T-helper 2 cell (primary cell): ENCODE measurements at places on chromosomes 16 and 17.

- no peak for DNase-seq
Observed at GRCh38 chr16:55257966-55258613, 65.9 kb upstream of the IRX6 start.

- DNase-seq: no peak
Observed at GRCh38 chr17:65389426-65389825, 172.0 kb downstream of the AXIN2 start.

DNA sequence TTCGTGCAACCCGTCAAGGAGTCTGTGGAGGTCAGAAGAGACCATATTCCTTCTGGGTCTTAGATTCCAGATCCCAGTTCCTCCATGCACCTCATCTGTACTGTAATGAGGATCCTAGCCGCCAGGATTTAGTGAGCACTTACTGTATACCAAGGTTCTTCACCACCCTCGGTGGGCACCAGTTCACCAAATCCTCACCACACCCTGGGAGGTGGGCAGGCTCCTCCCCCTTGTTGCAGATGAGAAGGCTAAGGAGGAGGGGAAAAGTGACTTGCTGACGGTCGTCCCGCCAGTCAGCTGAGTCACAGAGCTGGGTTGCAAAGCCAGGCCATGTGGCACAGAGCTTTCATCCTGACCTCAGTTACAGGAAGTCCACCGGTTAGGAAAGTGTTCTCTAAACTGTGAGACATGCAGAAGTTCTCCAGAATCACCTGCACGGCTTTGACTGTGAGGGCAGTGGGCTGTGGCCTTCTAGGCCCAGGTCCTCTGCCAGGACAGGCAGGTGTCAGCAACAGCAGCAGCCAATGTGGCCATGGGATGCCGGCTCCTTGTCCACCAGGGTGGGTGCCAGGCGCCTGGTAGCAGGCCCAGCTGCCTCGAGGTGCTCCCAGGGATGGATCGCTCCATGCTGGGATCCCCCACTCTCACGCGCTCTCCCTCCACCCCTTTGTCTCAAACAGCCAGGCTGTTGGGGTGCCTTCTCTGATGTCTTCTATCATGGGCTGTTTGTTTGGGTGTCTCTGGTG is 240.3 kb upstream of the GSE1 start:
- DNase-seq: peak; percentile 9

DNA sequence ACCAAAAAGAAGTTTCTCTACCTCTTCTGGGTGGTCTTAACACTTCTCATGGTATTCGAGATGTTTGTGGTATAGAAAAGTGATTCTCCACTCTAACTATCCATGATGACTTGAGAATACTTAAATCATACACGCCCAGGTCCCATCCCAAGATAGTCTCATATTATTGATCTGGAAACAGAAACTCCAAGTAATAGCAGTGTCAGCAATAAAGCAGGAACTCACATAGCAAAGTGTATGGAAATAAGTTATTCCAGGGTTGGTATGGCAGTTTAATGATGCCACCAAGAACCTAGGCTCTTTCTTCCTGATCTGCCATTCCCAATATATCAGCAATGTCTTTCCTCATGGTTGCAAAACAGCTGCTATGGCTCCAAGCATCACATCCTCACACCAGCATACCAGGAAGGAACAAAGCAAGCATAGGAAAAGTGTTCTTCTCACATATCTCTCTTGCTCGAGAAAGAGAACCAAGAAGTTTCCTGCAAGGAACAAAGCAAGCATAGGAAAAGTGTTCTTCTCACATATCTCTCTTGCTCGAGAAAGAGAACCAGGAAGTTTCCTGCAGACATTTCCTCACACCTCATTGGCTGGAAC is 23.6 kb upstream of the TOX3 start:
- DNase-seq: no peak

DNA sequence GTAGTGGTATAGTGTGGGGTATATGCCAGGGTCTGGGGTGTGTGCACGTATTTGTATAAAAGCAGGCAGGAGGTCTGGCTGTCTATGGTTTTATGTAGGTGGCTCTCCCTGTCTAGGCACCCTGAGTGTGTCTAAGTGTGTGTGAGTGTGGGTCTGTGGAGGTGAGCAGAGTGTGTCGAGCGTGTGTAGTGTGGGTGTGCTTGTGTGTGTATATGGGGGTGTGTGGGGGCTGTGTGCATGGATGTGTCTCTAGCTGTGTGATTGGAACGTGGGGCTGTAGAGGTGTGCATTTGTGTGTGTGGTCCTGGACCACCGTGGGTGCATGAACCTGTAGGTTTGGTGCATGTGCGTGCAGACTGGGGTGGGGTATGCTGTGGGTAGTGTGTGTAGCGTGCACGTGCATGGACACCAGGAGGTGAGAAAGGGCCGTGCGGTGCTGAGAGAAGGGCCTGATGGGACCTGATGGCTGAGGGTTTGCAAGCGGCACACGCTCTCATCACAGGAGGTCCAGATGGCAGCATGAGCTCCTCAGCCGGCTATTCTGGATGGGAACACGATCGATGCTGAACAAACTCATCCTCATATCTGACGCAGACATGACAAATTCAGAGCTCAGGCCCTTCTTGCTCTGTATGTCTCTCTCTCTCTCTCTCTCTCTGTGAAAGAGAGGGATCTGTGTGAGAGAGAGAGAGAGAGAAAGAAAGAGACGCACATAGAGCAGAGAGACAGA is 27.7 kb downstream of the SPACA3 start:
- no peak for DNase-seq

- DNase-seq: no peak
Observed at GRCh38 chr17:72387487-72387886, 266.7 kb downstream of the SOX9 start.

GRCh38 chr17:51250314-51250840 is 9.5 kb downstream of the MBTD1 start:
- DNase-seq: no peak

DNA sequence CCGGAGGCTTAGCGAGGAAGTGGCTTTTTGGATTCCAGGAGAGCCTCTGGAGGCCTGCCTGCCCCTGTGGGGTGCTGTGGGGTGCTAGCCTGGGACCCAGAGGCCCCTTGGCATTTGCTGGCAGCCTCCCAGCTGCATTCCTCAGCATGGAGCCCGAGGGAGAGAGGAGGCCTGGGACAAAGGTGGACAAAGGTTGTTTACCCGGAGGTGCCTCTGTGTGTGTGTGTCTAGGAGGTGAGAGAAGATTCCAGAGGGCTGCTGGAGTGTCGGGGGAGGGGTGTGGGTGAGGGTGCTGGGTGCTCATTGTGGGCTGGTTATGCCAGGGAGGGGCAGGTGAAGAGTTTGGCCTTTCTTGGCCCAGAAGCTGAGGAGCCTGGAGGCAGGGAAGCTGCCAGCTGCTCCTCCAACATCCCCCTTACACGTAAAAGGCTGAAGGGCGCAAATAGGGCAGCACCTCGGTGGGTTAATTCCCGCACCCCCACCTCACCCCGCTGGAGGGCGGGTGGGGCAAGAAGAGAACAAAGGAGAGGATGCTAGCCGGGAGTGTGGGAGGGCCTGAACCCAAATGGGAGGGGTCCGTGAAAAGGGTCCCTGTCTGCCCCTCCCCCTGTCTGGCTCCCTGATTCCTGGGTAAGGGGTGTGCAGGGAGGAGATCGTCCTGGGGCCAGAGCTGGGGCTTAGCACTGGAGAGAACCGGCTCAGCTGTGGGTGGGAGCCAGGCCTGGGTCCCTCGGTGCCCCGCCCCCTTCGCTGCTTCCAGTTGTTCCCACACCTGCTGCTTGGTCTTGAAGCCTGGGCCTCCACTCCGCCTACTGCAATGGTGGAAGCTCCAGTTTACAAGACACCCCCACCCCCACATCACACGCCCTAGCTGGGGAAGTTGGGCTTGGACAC is 9.9 kb downstream of the HEXIM2 start:
- no peak for DNase-seq

DNA sequence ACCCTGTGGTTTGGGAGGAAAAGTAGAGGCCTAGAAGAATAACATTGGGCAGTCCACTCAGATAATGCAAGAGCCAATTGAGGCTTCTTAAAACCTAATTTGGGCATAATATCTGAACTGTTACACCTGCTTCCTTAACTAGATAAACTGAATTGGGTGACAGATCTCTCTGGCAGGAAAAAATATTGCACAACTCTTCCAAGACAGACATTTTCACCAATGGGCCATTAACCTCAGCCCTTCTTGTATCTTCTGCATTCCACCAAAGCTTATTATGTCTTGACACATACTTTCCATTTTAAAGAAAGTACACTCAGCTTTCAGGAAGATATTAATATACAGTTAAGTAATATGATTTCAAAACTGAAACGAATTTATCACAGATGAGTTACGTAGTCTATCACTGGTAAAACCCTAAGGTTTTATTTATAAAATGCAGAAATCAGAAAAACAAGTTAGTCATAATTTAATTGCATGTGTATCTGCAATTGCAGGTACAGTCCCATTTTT is 79.9 kb upstream of the MON1B start:
- no peak for DNase-seq

DNA sequence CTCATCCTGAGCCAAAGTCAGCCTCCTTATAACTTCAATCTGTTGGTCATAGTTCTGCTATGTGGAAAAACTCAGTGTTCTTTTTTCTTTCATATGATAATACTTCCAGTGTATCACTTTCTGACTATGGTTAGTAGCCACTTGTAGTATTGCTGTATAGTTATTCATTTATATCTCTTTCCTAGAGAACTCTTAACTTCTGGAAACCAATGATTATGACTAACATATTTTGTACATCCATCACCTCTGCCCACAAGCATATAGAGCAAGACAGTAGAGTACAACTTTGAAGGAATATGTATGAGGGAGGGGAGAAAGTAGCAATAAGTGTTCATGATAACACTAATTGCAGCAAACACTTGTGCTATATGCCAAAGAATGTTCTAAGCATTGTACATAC is 38.6 kb downstream of the COX10 start:
- no peak for DNase-seq

DNA sequence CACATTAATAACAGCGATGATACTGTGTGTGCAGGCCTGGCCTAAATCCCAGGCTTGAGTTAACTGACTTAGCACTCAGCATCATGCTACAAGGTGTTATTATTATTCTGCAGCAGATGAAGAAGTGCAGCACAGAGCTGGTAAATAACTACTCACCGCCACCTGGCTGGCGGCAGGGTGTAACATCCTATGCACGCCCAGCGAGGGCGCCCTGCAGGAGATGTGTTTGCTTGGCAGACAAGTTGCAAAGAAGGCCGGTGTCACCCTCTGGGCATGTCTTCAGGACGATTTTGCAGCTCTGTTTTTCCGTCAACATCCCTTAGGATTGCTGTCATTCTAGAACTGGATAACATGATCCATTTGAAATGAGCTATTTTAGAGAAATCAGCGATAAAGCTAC is 30.1 kb downstream of the DNAH9 start:
- no peak for DNase-seq

DNA sequence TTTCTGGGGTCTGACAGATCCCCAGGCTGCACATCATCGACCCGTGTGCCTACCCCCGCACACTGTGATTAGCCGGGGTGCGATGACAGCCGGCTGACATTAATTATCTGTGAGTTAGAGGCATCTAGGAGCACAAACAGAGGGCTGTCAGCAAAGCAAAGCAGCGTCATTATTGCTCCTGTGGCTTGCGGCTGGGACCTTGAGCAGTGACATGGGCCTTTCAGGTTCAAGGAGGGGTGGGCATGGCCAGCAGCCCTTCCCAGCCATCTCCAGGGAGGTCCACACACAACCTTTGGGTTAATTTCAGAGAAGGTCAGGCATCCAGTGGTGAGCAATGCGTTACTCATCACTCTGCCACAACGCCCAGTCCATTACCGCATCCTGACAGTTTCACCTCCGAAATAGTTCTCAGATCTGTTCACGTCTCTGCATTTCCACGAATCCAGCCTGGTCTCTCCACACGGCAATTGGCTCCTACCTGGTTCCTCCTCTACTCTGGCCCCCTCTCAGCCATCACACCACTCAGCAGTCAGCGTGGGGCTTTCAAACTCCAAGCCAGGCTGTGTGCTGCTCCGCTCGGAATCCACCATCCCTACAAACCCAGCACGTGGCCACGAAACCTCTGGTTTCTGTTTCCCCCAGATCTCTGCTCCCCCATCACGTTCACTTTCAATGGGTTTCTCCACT is 249.7 kb upstream of the C16orf82 start:
- no peak for DNase-seq

DNA sequence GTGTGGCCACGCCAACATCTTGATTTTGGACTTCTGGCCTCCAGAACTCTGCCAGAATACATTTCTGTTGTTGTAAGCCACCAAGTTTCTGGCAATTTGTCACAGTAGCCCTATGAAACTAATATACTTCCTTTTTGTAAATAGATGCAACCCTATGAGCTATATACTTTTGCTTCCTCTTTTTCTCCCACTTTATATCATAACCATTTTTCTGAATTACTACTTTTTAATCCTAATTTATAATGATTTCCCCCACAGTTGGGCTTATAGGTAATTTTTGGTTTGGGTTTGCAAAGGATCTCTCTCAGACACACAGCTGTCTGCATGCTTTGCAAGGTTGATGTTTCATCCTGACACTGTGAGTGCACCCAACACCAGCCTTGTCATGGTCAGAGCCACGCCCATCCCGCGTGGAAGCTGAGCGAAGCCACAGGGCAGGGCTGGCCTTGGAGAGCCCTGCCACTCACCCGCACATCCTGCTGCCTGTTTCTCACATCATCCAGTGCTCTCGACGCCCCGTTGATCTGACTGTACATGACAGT is 5.8 kb downstream of the TRIM25 start:
- DNase-seq: no peak
